GM03348 (cell line): ENCODE measurements at places on chromosomes 6 and 20.

GRCh38 chr20:568097-568652, 24.6 kb upstream of the CSNK2A1 start:
- DNase-seq = no peak

- DNase-seq = no peak
These were observed 183.7 kb downstream of the MBOAT1 start for GRCh38 chr6:20028562-20028961.

DNA sequence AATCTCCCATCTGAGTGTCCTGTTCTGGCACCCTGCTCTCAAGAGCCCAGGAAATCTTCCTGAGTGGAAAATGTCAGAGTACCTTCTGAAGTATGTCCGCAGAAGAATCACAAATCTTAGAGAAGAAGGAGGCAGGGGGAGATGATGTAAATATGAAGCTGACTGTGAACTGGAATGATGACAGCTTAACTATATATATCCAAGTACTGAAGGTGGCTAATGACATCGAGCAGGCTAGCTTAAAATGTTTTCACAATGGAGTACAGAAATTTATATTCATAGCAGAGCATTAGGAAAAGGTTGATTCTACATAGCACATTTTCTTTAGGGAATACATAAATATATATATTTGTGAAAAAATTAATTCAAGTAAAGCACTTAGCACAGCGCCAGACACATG, 64.3 kb downstream of the BMP5 start:
- DNase-seq = no peak

GRCh38 chr20:60648556-60648955, 603.5 kb upstream of the CDH4 start:
- DNase-seq = no peak

DNA sequence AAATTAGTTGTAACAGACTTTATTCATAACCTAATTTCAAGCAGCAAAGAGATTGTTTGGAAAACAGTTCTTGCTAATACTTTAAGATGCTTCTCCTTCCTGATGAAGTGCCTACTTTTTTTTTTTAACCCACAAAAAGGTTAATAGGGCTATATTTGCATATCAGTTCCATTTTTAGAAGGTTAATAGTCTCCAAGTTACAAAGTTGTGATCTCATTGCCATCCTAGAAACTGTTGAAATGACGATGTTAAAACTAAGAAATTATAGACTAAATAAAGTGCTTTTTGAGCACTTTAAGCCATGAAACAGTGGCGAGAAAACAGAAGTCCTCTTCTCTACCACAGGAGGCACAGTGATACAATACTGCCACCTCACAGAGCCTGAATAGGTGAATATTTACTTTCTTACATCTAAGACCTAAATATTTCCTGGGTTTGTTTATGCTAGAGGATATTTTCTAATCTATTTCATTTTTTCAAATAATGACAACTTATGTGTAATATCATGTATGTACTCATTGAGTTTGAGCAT, 5.3 kb downstream of the RNF144B start:
- no peak for DNase-seq

DNA sequence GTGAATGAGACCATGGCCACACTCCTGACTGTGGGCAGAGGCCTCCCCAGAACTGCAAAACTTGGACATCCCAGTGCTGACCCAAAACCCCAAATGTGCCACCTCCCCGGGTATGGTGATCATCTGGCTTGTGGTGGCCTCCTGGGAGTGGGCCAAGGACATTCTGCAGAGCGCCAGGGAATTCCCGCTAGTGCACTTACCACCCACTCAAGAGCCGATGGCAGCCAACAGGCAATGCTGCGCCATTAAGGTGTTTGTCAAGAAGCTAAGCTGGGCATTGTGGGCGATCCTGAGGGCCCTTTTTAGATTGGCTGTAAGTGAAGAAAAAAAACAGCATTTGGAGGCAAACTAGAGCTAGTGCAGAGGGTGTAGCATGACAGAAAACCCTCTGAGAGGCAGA, 9.4 kb downstream of the MMP24 start:
- no peak for DNase-seq

- DNase-seq = no peak
These were observed 40.0 kb downstream of the PLAGL2 start for GRCh38 chr20:32167552-32167951.

- DNase-seq = peak; percentile 80
These were observed 42.8 kb upstream of the PCMTD2 start for GRCh38 chr20:64212755-64213154.

DNA sequence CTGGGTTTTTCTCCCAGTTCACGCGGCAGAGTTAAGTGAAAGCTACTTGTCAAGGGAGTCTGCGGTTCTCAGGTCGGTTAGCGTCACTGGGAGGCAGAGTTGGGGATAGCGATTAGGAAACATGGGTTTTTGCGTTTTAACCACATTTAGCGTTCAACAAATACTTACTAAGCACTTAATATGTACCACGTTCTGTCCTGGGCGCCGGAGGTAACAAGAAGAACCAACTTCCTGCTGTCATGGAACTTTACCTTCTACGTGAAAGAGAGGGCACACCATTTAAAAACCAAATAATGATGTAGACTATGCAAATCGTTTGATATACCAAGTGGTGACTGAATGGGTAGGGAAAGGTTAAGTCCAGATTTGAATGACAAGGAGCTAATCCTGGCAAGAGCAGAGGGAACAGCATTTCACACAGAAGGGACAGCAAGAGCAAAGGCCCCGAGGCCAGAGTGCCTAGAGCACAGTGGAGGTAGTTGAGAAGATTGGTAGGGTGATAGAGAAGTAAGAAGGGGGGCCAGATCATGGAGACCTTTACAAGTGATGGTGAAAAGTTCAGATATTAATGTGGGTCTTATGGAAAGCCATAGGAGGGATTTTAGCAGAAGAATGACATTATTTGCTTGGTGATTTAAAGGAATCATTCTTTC, 744 bp downstream of the RIOK1 start:
- no peak for DNase-seq

DNA sequence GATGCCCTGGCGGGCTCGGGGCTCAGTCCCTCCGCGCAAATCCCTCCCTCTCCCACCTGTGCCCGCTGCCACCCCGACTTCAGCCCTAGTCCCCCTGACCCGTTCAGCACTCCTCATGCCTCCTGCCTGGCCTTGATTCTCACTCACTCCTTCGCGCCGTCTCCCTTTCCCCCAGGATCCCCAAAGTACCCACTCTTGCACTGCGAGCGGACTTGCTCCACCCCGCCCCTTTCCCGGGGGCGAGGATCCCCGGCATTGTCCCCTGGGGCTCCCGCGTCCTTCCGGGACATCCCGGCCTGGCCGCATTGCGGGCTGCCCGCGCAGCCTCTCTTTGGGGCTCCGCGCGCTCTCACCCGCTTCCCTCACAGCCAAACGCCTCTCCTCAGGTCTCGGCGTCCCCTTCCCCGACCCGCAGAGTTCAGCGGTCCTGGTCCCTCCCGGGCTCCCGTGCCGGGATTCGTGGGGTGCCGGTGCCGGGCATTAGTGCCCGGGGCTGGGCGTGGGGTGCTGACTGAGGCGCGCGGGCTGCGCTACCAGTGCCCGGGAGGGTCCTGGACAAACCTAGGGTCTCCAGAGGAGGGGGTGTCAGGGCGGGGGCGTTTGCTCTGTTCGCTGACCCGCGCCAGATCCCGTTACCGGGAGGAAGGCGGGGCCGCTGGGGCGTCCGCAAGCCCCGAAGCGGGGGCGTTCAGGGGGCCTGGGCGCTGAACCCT, 45.5 kb upstream of the SUPT3H start:
- DNase-seq = peak; percentile 76

- DNase-seq = no peak
These were observed 87.5 kb upstream of the TOP1 start for GRCh38 chr20:40941133-40941610.

GRCh38 chr6:624979-625378, 31.9 kb downstream of the HUS1B start:
- no peak for DNase-seq

GRCh38 chr6:167113047-167113754, 9.7 kb upstream of the CCR6 start:
- no peak for DNase-seq

- no peak for DNase-seq
These were observed 13.1 kb upstream of the LIN28B start for GRCh38 chr6:104943781-104944180.

DNA sequence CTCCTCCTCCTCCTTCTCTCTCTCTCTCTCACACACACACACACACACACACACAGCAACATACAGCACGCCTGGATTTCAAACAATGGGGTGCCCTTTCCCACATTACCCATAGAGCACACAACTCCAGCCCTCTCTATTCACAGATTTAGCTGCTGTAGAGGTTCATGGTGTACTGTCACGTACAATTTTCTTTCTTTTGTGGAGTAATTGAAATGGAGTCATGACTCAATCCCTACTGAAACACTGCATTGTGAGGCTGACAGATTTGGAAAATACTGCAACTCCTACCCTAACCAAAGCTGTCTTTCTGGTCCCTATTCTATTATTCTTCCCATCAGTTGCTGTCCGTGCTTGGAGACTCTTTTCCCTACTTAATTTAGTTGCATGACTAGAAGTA, 166.9 kb downstream of the EDN1 start:
- DNase-seq = no peak

- DNase-seq = no peak
These were observed 27.7 kb downstream of the ALDH5A1 start for GRCh38 chr6:24522228-24523176.

GRCh38 chr6:40346246-40346645, 240.9 kb downstream of the LRFN2 start:
- DNase-seq = no peak
